CD4-positive, CD25-positive, alpha-beta regulatory T cell (primary cell): ENCODE measurements at places on chromosomes 2 and 18.

- no peak for DNase-seq
These were observed 653.0 kb downstream of the RNF144A start for GRCh38 chr2:7570247-7570646.

DNA sequence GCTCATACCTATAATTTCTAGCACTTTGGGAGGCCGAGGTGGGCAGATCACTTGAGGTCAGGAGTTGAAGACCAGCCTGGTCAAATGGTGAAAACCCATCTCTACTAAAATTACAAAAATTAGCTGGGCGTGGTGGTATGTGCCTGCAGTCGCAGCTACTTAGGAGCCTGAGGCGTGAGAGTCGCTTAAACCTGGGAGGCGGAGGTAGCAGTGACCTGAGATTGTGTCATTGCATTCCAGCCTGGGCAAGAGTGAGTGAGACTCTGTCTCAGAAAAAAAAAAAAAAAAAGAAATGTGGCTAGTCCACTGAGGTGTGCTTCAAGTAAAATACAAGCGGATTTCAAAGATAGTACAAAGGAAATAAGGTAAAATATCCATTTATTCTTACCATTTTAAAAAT, 46.2 kb downstream of the RBKS start:
- no peak for DNase-seq

GRCh38 chr2:33529771-33530481, 53.5 kb downstream of the RASGRP3 start:
- no peak for DNase-seq

GRCh38 chr18:54503131-54503894, 87.7 kb upstream of the DYNAP start:
- no peak for DNase-seq
